C1 segment of cervical spinal cord (tissue), 14 donors: ENCODE measurements at places on chromosomes 2 and 18.

- no peak for DNase-seq
Measured at GRCh38 chr18:47865183-47865582, 65.3 kb downstream of the SMAD2 start.

DNA sequence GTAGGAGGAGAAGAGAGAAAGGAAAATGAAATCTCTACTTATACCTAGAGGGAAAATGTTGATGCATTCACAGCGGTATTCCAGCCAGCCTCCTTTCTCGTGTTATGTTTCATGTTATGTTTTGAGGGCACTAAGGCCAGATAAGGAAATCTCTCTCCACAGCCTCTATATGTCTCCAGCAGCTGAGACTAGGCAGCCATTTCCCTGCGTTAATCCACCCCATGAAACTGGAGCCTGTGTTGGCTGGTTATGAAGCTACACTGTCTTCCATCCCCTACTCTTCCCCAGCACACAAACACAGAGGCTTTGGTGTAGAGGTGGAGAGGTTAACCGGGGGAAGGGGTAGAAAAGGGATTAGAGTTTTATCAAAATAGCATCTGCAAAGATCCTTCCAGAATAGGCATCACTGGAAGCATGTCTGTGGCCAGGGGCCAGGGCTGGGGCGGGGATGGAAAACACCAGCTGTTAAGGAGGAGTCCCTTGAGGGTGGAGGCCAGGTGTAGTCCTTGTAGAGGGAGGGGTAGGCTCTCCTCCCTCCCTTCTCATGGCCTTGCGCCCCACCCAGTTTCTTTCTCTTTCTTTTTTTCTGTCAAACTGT is 100.9 kb upstream of the TNP1 start:
- DNase-seq = no peak

DNA sequence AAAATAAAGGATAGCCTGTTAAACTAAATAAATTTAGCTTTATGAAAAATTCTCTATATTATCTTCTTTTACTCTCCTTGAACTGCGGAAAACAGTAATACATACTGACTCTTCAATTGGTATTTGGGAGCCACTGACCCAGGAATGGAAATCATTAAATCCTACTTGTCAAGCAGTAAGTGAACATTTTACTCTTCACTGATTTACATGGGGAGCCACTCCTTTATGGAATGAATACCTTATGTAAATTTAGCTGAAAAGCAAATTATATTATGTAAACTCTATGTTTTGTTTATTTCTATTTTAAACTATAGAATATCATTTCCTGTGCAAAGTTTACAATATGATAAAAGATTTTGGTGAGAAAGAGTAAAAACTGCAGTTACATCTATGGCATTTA is 85.2 kb downstream of the STRADB start:
- DNase-seq = no peak

DNA sequence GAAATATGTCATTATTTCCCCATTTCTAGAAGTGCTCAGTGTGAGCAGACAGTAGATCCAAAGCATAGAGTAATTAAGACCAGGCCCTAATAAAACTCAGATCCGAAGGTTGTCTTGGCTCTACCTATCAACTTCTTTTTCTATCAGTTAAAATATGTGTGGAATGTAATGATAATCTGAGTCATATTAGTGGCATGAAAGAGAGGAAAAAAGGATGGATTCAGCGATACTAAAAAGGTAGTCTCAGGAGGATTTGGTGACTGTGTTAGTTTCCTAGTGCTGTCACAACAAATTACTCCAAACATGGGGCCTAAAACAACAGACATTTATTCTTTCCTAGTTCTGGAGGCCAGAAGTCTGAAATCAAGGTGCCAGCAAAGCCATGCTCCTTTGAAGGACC is 103.7 kb upstream of the NABP1 start:
- no peak for DNase-seq

DNA sequence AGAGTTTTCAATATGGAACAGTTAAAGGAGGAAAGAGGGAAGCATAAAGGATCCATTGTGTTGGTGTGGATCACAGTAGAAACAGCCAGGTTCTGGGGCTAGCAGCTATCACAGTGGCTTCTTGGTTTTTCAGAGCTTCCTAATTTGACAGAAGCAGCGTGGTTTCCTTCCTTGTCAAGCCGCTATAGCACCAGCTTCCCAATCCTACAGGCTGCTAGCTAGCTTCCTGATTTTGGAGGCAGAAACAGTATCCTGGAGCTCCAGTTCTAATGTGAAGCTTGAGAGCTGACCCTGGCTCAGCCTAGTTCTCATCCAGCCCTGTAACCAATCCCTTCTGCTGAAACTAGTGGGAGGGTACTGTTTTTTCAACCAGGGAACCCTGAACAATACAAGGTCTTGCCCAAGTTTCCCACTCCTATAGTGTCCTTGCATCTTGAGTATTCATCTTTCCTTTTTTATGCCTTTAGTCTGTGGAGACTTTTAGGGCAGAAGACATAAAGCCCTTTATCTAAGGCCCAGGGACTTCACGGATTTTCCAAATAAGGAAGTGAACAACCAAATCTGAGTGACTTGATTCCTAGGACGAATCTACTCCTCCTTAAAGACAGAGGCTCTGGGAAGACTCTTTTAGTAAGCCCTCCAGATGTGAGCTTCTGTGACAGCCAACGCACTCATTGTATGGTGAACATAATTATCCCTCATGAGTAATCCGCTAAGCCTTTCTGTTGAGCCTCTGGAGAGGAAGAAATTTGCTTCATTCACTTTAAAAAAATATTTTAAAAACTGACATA is 33.8 kb downstream of the CCDC93 start:
- no peak for DNase-seq

GRCh38 chr18:80105369-80106167 is 3.5 kb upstream of the ADNP2 start:
- no peak for DNase-seq

- no peak for DNase-seq
Measured at GRCh38 chr2:41400088-41400665, 647.6 kb upstream of the PKDCC start.

DNA sequence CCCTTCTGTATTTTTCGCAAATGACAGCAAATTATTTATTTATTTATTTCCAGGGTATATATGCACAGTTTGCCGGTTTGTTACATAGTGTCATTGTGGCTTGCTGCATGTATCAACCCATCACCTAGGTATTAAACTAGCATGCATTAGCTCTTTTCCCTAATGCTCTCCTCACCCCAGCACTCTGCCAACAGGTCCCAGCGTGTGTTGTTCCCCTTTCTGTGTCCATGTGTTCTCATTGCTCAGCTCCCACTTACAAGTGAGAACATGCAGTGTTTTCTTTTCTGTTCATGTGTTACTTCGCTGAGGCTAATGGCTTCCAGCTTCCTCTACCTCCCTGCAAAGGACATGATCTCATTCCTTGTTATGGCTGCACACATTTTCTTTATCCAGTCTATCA is 592.3 kb downstream of the TRIB2 start:
- DNase-seq = no peak

DNA sequence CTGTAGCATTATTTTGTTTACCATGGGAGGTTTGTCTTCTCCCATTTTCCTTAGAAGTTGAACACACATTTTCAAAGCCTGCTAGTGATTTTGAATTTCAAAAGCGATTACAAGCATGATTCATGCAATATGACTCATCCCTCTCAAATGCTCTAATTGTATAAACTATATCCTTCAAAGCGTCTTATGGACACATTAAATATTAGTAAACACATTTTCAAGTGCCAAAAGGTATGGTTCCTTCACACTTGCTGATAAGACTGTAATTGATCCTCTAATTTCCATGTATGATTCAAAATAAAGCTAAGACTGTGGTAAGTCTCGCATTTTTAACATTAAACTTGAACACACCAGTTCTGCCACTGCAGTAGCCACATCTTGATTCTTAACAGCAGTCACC is 512.9 kb downstream of the LRRTM4 start:
- DNase-seq = no peak

- peak; percentile 93 for DNase-seq
Measured at GRCh38 chr2:231662028-231662810, 46.1 kb upstream of the PTMA start.

- DNase-seq = no peak
Measured at GRCh38 chr2:242020196-242021004, 150.9 kb downstream of the RTP5 start.

DNA sequence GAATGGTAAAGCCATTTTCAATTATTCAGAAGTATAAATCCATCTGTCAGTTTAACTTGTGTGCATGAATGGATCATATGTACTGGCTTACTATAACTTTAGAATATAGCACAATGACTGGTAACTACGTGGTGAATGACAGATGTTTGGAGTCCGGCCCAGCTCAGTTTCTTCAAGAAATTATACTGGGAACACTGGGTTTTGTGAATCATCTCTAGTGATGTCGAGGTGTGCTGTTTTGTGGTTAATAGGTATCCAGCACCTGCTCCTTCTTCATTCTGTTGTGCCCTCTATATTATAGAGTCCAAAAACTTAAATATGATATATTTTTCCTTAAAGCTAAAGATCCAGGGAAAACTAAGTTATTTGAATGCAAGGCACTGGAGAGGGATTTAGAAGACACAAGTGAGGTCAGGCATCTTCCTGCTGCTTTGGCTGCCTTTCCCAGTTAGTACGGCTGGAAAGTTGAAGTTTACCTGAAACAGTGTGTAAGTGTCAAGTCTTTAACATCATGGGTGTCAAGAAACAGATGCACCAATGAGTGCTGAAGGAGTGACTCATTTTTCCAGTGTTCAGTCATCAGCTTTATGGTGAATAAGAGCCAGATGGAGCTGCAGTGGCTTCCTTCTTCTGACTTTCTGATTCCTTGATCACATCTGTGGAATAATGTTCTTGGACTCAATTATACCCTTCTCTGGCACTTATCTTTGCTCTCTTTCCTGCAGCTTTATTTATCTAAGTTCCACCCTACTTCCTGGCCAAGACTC is 1079.5 kb upstream of the CELF4 start:
- no peak for DNase-seq

GRCh38 chr2:152335016-152335725 is at the start of gene FMNL2:
FMNL2 (plus strand) TSS chr2:152335174.
- peak; percentile 91 for DNase-seq

DNA sequence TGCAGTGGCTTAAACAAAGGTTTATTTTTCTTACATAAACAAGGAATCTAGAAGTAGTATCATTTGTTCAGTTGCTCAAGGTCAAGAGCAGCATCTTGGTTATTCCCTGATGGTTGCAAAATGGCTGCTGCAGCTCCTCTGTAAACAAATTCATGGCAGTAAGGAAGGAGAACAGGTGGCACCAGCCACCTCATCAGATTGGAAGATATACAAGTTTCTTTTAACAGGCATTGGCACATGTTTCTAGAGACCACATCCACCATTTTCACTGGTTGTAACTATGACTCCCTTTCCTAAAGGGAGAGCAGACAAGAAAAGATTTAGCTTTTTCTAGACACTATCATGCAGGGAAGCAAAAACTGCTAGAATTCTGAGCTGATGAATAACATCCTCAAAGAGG is 46.3 kb downstream of the PKDCC start:
- no peak for DNase-seq

DNA sequence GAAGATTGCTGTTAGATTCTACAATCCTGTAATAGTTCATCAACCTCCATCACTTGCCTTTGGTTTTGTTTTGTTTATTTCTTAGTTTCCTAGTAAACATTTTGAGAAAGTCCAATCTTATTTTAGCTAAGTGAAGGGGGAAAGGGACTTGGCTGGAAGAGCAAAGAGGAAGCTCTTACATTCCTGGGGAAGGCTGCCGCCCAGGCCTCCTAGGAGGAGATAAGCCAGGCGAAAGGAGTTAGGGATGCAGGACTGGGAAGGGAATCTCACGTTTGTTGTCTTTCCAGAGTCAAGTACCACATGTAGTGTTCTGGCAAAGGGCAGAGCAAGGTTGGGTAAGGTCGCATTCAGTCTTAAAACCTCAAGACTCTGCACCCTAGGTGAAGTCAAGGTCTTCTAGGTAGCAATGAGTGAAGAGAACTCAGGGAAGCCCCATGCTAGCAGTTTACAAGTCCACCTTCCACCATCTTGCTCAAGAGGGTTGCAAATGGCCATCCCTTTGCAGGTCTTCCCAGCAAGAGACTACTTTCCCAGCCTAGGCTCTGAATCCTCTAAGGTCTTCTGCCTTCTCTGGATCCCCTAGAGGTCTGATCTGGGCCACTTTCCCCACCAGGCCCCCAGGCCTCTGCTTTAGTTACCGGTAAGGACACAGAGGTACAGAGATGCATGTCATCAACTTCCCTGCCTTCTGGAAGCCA is 320.7 kb downstream of the CYP26B1 start:
- no peak for DNase-seq

- no peak for DNase-seq
Measured at GRCh38 chr2:142974288-142975024, 97.0 kb downstream of the KYNU start.
